ENCODE measurements at places on chromosomes 4 and X.
A peak's percentile ranks its signal among the peaks of the same experiment; 100 is the strongest.

GRCh38 chrX:29044423-29045184 lies 457.4 kb downstream of the IL1RAPL1 start:
- DNase-seq, result no peak

GRCh38 chr4:106365613-106366012 lies 3.0 kb downstream of the GIMD1 start:
- DNase-seq, result no peak

DNA sequence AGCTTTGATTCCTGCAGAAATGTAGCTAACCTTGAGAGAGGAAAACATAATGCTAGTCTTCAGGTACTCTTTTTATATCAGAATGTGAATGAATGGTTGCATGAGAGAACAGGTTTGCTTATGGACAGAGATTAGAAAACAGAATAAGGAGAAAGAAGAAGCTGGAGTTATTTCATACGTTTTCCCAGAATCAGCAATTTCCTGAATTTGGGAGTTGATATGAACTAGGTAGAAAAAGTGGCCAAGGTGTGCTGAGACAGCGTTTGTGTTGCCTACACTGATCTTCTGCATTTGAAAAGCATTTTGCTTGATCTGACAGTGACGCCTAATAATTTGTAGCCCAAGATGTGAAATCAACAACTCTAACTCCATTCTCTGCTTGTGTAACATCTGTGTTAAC lies 12.5 kb downstream of the GABRB1 start:
- DNase-seq, result no peak

GRCh38 chr4:68951078-68951805 lies at the start of gene UGT2A3:
Gene UGT2A3, minus strand, starts transcription at chr4:68951804. Its CDS starts 44 bp downstream, at chr4:68951760.
- no peak for DNase-seq

- DNase-seq, result no peak
Measured at GRCh38 chrX:45697591-45697990, 496.9 kb upstream of the DIPK2B start.

DNA sequence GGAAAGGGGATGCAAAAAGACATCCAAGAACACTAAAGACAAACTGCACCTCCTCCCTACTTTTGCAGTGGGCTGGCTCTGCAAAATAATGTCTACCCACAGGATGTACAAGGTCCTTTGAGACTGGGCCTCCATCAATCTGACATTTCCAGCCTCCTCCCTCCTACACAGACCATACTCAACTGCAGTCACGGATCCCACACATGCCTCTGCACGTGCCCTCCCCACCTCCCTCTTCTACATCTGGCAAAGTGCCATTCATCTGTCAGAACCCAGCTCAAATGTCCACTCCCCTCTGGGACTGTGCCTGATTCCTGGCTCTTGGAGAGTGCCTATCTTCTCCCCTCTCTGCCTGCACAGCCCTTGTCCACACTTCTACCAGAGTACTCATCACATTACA lies 50.3 kb downstream of the CHRDL1 start:
- no peak for DNase-seq

DNA sequence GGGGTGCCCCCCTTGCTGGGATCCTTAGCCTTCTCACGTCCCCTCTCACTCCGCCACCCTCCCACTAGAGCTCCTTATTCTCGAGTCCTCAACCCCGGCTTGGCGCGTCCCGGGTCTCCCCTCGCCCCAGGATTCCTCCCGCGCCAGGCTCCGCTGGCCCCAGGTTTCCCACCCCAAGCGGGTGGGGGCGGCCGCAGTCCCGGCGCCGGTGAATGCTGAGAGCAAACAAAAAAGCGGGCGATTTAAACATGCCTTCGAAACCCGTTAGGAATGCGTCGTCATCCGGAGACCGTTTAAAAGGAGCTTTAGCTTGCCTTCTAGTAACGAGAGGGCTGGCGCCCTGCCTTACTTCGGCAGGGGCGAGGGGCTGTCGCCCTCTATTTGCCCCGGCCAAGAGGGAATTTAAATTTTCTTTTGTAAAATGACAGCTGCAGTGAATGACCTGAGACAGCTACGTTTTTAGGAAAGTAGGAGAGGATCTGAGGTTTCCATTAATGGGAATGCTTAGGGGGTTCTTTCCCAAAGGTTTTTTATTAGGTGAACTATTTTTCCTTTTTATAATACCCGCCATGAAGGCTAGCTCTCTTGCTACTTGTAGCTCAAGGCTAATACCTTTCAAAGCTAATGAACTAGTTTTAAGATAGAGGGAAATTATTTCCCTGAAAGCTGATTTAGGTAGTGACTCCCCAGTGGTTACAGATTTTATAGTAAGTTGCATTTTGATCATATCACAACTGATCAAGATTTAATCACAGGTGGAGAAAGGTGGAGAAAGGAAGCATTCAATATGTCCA lies 3.1 kb downstream of the JADE1 start:
- DNase-seq, result no peak

GRCh38 chrX:63128509-63128908 lies 222.6 kb downstream of the SPIN4 start:
- peak; percentile 1 for DNase-seq

DNA sequence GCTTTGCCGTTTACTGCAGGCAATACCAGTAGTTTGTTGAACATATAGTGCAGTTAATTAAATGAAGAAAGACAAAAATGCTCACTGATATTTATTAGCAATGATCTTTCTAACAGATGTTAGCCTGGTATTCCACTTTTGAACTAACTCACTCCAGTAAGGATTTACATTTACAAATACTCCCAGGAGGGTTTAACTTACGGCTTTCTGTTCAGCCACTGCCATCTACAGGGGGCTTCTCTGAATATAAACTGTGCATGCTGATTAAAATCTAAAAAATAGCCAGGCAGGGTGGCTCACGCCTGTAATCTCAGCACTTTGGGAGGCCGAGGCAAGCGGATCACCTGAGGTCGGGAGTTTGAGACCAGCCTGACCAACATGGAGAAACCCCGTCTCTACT lies 2.2 kb upstream of the SRD5A3 start:
- no peak for DNase-seq

All from stimulated activated CD4-positive, alpha-beta T cell treated with anti-CD3 and anti-CD28 coated beads, Interleukin-4, amount 100 ng/mL, for 48 hours (primary cell).